Stimulated activated CD8-positive, alpha-beta memory T cell treated with anti-CD3 and anti-CD28 coated beads, Interleukin-15, amount 100 ng/mL, for 24 hours (primary cell): ENCODE measurements at places on chromosomes 11 and 22.

DNA sequence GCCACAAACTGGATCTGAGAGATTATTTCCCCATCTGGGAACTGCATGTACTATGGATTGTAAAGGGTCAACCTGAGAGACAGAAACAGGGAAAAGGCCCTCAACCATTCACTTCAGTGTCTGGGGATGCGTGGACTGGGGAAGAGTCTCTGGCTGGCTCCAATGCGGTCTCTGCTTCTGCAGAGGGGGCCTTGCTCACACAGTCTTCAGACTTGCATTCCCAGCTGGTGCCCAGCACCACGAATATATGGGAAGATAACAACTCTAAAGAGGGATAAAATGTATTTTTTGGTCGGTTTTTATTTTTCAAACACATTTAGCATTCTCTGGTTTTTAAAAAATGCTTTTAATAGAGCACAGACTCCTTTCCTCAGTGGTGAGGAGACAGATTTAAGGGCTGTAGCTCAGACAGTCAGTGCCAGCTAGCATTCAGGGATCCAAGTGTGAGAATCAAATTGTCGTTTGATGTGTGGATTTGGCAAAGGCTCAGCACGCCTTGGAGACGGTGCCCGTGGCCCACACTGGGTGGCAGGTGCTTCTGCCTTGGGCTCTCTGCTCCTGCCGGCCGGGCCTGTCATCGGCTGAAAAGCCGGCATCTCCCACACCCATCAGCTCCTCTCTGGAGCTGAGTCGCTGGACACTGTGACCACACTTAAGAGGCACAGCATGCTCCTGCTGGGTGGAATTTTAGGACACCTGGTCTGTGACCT, 8.0 kb upstream of the EFCAB6 start:
- no peak for DNase-seq

- DNase-seq: no peak
Measured at GRCh38 chr11:105245781-105246315, 106.3 kb upstream of the CARD18 start.

GRCh38 chr11:14362611-14363010, 3.6 kb upstream of the RRAS2 start:
- no peak for DNase-seq

DNA sequence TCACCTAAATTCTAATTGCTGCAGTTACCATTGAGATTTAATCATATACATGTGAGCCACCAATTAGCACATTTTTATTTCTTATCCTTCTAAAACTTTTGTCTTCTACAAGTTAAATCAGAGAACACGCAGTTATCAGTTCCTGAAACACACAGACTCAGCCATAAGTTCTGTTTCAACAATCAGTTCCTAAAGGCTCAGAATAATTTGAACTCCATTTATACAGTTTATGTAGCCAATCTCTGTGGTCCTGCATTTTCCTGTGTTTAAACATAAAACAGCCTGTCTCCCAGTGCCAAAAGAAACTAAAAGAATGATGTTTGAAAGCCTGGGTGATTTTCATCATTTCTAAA, 2.9 kb downstream of the PLAAT3 start:
- DNase-seq: no peak

- no peak for DNase-seq
Measured at GRCh38 chr11:122099374-122100036, 16.5 kb downstream of the BLID start.

DNA sequence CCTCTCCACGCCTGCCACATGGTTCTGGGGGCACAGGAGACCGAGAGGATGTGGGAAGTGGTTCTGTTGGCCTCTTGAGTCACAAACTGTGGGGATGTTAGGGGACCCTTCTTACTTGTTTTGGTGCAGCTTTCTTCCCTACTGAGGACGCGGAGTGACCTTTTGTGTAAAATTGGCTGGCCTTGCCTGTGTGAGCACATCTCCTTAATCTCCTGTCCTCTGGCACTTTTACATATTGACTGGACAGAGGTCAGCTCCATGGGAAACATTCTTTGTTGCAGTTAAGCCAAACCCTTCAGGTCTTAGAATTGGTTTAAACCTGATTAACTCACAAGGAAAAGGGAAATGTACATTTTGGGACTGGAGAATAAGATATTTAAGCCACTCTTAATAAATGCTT, 51.2 kb upstream of the TENM4 start:
- no peak for DNase-seq

DNA sequence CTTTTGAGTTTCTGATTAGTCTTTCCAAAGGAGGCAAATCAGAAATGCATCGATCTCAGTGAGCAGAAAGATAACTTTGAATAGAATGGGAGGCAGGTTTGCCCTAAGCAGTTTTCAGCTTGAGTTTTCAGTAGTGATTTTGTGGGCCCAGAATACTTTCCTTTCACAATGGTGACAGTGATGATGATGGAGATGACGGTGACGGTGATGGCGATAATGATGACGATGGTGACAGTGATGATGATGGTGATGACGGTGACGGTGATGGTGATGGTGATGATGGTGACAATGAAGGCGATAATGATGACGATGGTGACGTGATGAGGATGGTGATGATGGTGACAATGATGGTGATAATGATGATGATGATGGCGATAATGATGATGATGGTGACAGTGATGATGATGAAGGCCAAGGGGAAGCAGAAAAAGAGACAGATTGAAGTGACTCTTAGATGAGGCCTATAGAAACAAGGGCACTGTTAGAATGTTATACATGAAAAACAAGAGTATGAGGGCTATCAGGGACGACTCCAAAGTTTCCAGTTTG, 153.4 kb upstream of the B3GAT1 start:
- no peak for DNase-seq

DNA sequence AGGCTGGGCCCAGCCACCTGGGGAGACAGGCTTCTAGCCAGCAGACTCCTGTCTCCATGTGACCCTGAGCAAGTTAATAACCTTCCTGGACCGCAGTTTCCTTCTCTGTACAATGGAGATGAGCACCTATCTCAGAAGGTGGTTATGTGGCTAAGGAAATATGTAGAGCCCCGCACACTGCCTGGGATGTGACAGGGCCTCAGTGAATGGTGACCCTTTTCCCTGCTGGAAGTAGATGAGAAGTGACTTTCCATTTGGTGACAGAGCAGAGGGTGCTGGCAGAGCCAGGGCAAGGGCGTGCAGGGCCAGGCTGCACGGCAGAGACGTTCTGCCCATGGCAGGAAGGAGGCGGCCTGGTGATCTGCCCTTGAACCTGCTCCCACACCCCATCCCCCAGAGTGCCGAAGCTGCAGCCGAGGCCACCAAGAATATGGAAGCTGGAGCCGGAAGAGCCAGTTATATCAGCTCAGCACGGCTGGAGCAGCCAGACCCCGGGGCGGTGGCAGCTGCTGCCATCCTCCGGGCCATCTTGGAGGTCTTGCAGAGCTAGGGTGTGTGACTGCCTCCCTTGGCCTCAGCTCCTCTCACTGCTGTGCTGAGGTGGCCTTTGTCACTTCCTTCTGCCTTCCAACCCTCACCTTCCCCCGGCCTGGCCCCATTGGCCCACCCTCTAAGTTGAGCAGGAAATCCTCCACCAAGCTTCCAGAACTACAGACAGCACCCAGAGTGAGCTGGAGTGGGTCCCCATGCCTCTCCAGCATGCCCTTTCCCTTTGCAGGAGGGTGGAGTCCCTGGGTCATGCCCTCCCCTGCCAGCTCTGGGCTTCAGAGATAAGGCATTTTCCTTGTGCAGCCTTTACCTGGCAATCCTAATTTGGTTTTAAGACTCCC, 13.2 kb downstream of the TKFC start:
- no peak for DNase-seq

DNA sequence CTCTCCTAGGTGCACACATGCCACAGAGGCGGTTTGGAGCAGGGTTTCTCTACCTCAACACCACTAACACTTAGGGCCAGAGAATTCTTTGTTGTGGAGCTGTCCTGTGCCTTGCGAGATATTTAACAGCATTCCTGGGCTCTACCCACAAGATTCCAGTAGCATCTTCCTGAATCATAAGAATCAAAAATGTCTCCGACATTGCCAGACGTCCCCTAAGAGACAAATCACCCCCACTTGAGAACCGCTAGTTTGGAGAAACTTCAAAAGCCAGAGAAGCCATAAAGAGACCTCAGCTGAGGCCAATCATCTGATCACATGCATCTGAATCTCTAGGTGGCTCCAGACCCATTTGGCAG, 16.1 kb downstream of the MFNG start:
- no peak for DNase-seq

DNA sequence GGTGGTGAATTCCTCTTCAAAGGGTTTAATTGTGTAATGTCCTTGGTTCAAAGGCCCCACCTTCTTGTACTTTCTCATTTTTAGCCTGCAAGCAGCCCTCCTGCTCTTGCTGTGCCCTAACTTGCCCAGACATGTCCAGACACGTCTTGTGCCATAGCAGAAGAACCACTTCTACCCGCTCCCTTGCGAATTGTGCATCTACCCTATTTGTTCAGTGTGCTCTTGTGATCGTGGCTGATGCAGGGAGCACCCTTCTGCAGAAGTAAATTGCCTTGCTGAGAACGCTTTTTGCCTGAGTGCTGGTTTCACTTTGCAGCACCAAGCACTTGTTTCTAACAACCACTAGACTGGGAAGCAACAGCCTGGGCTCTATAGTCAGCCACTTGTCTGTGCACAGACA, 249.4 kb downstream of the SBF2 start:
- DNase-seq: no peak

- no peak for DNase-seq
Measured at GRCh38 chr11:78195917-78196560, 7.3 kb downstream of the USP35 start.

DNA sequence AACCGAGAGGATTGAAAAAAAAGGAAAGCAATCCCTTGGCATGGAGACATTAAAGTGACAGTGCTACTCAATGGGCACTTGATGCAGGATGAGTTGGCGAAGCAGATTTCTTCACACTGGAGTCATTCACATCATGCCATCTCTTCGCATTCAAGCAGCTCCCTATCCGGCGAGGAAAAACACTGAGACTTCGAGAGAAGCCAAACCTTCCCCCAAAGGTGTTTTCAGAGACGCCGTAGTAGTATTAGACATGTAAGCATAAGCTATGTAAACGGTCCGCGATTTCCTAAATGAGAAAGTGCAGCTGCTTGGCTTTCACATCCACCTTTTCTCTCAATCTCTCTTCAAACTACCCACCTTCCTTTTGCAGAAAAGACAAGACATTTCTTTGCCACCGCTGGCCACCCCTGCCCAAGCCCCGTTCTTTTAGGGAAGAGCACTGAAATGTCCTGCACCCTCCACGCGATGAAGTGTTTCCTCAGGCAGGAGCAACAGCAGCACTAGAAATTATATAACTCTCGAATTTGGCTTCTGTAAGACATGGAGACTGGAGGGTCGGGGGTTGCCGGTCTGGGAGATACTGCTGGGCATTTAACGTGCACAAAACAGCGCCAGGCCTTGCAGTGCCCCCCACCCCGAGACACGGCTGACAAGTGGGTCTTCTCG, at the start of gene DLG2:
DLG2 (minus strand) TSS at position 13 of the 666 bp plus-strand sequence.
- DNase-seq: peak; percentile 14

GRCh38 chr11:130553306-130553705, 104.9 kb downstream of the ADAMTS15 start:
- no peak for DNase-seq

GRCh38 chr22:46937939-46938338, 175.5 kb downstream of the TBC1D22A start:
- no peak for DNase-seq
